ENCODE measurements at places on chromosomes 3 and 15.

DNA sequence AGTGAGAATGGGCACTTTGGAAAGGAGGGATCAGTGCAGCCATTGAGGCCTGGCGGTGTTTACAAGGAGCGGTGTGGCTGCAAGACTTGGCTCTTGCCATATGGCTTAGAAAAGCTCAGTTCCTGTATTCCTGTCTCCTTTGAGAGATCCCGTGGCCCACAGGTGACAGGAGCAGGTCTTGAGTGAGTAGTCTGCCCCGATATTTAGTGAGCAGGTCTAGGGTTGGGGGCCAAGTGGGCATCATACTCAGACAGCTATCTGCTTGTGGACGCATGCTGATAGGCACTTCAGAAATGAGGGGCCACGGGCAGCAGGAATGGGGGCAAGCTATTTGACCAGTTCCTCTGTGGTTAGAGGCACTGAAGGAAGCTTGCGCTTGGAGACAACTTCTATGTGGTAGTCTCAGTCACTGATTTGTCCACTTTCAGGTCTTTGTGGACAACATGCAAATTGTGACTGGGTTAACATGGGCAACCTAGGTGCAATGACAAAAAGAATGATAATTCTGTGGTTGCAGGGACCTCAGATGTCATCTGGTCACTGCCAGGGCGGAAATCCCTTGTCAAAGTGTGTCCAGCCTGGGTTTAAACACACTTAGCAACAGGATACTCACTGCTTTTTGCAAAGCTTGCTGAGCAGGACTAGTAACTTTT lies 1.1 kb downstream of the TMED3 start:
- DNase-seq: no peak

DNA sequence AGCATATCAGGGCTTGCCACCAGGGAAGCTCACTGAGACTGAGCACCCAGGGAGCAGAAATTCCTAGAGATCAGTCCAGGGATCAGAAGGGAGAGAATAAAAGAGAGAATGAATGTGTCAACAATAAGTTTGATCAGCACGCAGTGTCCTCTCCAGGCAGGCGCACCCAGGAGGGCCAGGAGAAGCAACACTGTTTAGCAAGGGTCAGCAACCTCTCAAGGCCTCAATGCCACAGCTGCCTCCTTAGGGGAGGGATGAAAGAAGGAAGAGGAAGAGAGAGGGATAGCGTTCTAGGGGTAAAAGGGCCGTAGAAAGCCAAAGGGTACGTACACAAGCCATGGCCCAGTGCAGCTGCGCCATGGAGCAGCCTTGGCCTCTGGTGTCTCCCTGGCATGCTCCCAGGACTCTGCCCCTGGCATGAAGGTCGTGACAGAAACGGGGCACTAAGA lies 399.8 kb downstream of the SHQ1 start:
- no peak for DNase-seq

DNA sequence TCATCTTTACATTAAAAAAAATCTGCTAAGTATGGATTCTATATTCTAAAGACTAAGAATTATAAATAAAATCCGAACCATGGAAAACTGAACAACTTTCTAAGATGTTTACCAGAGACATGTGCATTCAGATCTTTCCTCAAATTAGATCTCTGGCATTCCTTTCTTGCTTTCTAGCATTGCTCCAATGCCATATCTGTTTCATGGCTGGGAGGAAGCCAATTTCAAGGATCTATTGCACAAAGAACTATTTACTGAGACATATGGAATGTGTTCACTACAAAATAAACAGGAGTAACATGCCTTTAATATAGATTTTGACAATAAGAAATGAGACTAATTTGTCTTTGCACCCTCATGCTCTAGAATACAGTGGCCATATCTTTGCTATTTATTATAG lies 45.1 kb upstream of the NANOGP8 start:
- DNase-seq: no peak

GRCh38 chr3:174859114-174859735 lies at the start of gene NAALADL2:
Gene NAALADL2, plus strand, starts transcription at chr3:174859334.
- no peak for DNase-seq

- DNase-seq: no peak
Measured at GRCh38 chr15:91331581-91331980, 231.5 kb downstream of the SV2B start.

DNA sequence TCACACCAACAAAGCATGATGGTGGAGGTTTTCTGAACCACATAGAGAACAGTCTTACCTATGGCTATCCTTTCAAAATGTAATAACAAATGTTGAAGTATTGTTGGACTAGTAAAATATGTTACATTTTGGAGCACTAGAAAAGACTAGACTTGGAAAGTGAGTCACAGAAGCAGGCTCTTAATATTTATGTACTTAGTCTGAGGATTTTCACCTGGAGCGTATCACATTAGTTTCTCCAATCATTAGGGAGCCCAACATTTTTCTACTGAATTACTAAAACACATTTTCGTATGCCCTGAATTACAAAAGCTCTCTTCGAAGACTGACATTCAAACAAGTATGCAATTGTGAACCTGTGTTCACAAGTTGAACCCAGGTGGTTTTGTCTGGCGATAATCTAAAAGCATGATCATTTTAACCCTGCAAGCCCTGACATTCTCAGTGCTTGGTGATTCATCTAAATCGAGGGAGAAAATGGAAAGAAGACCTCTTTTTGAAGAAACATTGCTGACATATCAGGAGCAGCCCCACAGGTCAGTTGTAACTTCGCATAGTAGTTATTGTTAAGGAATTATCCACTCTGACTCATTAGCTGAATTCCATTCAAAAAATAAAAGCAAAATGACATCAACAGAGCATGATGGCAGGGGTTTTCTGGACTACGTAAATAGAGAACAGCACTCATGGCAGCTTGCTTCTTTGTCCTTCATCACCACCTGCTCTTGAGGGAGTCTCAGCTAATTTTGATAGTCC lies 679.8 kb upstream of the NECTIN3 start:
- DNase-seq: no peak

GRCh38 chr15:42239528-42240182 lies 31.6 kb upstream of the VPS39 start:
- DNase-seq: no peak

GRCh38 chr15:66066005-66066404 lies 187.5 kb downstream of the MEGF11 start:
- DNase-seq: no peak

- DNase-seq: no peak
Measured at GRCh38 chr15:82044373-82045178, 1.2 kb downstream of the MEX3B start.

- DNase-seq: no peak
Measured at GRCh38 chr15:90124507-90124906, 22.2 kb upstream of the IDH2 start.

GRCh38 chr3:156519758-156520162 lies 35.2 kb downstream of the SSR3 start:
- no peak for DNase-seq

All from activated CD4-positive, alpha-beta T cell treated with anti-CD3 and anti-CD28 coated beads, Interleukin-2, amount 50 U/mL, for 24 hours (primary cell).